ENCODE measurements at places on chromosomes 7 and 10. TPM values are rescaled to one million over a fixed set of nuclear protein-coding genes. Genes with fewer than 3 reads are reported as not detected.

DYDC2 gene
- not detected for total RNA-seq

EPC1 gene
- 20.4 TPM for total RNA-seq

DNA sequence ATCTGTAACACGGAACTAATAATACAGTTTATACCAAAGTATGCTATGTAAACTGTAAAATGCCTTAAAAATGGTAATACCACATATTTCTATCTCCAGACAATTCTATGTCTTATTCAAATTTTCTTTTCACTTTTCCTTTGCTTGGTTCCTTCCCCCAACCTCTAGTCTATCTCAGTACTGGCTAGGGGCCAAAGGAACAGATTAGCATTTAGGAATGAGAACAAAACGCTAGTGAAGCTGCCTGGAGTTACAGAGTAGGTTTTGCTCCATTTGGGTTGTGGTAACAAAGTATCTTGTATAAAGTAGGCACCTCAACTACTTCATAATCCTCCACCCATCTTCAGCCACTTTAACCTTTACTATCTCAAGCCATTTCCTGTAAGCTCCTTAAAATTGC lies 94.1 kb downstream of the HBP1 start:
- DNase-seq: no peak

DNA sequence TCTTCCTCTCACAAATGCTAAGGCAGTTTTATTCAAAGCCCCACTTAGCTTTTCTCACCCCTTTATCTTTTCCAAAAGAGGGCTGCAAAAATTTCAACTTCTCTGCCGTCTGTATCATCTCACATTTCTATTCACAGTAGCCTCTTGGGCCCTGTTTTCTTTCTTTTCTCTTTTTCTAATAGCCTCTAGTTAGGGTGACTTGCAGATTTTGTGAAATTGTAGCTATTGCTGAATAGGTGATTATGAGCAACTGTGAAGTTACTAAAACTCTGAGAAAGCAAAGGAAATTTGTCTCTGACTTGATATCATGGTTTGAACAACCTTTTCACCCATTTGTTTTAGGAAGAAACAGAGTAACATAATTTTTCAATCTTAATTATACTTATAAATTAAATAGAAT lies 29.2 kb downstream of the EXOC4 start:
- no peak for DNase-seq

GRCh38 chr7:128221929-128222403 lies 19.1 kb upstream of the LEP start:
- no peak for DNase-seq
